ENCODE measurements at places on chromosomes 1 and 21.

DNA sequence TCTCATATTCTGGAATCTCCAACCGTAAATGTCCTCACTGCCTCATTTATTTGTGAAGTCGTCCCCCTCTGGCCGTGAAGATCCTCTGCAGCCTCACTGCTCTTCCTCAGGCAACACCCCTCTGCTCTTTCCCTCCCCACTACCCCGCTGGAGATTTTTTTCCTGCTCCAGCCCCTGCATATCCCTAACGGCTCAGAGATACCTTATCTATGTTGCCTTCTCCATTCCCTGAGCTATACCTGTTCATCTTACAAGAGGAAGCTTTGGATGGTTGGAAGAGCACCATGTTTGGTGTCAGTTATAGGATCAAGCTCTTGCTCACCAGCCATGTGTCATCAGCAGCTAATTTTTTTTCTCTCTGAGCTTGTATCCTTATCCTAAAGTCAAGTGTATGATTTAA lies 26.4 kb downstream of the LRRC8B start:
- DNase-seq: no peak

DNA sequence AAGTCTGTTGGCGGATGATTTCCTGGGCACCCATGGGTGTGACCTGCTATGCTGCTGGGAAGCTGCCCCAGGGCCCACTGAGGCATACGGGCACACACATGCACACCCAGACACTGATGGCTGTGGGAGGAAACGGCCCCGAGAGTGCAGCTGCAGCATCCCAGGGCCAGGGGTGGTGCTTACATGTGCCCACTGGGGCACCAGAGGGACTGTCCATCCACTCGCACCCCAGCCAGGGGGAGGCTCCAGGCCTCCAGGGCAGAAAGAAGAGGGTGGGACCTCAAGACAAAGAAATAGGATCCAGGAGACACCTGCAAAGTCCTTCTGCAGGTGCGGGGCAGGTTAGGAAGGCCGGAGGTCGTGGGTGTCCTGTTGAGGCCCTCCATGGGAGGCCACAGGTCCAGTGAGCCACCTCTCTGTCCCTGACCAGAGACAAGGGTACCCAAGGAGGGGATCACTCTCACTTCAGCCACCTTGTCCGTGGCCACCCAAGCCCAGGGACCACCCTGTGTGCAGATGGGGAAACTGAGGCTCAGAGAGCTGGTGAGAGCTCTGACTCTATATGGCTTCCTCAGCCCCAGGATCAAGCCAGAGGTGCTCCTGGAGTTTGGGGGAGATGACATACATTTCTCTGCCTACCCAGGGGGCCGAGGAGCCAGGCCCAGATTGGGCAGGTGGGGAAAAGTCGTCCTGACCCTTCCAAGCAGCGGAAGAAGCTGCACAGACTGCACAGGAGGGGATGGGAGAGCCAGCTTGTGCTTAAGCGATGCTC lies 57.1 kb downstream of the WNT9A start:
- DNase-seq: no peak

DNA sequence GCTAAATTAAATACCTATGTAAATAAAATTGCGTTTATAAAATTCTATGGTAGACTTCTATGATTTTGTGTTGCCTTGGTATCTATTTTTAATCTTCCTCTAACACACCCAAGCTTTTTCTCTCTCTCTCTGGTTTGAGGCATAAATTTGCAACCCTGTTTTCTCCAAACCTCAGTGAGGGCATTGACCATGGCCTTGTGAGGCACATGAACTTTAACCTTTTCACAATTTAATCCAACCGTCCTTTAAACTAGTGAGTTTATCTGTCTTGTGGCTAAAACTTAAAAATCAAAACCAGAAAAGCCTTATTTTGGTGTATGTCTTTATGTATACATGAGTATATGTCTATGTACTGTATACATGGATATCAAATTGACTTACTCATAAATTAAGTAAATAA lies 746.6 kb upstream of the B3GALT2 start:
- DNase-seq: no peak

- peak; percentile 29 for DNase-seq
Observed at GRCh38 chr1:178612261-178612660, 99.4 kb downstream of the TEX35 start.

GRCh38 chr1:92791487-92792066 lies 6.7 kb upstream of the EVI5 start:
- no peak for DNase-seq

DNA sequence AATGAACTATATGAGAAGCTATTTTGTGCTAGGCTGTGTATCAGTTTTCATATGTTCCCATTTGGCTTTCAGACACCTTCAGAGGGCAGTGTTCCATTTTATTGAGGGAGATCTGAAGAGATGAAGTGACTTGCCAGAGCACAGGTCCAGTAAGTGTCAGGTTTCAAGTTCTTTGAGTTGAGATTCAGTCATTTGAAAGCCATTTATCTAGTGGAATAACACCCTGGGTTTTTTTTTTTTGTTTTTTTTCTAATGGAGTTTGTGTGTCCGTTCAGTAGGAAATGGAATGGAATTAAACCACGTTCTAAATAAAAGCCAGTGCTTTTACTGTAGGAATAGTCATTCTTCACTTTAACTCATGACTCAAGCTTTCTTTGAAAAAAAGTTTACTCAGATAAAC lies 652.9 kb upstream of the USP24 start:
- no peak for DNase-seq

- no peak for DNase-seq
Observed at GRCh38 chr21:15191342-15191741, 126.5 kb upstream of the NRIP1 start.

DNA sequence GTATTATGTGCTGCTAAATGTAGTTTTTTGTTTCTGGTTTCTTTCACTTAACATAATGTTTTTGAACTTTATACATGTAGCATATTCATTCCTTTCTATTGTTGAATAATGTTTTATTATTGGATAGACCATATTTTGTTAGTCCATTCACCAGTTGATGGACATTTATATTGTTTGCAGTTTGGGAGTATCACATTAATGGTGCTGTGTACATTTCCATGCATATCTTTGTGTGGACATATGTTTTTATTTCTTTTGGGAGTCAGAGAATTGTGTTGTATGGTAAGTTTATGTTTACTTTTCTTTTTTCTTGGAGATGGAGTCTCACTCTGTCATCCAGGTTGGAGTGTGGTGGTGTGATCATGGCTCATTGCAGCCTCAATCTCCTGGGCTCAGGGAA lies 134.6 kb downstream of the MAST2 start:
- no peak for DNase-seq

GRCh38 chr1:182261655-182262054 lies 129.9 kb downstream of the GLUL start:
- DNase-seq: no peak

- no peak for DNase-seq
Observed at GRCh38 chr1:154583773-154584172, 16.2 kb downstream of the CHRNB2 start.

DNA sequence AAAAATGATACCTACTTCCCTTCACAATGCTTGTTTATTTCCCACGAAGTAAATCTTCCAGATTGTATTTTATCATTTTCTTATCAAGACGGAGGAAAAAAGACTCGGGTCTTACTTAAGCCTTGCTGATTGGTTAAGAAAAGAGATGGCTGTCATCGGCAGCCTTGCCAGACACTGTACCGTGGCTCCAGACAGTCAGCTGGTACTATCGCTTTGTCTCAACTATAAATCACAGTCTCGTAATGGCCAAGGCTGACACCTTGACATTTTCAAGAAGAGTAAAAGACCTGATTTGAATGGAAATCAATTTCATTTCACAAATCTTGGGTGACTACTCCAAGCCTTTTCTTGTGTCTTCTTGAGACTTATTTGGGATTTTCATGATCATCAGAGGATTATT lies 868.0 kb downstream of the USP25 start:
- DNase-seq: no peak

GRCh38 chr1:36223381-36223995 lies 755 bp upstream of the THRAP3 start:
- DNase-seq: no peak

DNA sequence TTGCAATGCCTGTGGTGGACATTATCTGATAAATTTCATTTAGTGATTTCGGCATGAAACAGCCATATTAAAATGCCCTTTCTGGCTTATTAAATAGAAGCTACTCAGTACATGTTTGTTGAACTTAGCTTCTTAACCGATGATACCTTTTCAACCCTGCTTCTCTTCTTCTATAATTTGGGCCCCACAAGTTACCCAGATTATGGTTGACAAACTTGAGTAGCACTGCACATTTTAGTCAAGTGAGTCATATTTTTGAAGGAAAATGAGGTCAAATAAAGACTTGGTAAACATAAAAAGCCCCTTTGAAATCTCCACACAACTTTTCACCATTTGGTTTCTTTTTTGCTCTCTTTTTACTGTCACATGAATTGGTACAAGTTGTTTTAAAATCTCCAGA lies 33.8 kb downstream of the GIPC2 start:
- no peak for DNase-seq

GRCh38 chr1:192639607-192640368 lies 3.8 kb downstream of the RGS13 start:
- DNase-seq: peak; percentile 13

DNA sequence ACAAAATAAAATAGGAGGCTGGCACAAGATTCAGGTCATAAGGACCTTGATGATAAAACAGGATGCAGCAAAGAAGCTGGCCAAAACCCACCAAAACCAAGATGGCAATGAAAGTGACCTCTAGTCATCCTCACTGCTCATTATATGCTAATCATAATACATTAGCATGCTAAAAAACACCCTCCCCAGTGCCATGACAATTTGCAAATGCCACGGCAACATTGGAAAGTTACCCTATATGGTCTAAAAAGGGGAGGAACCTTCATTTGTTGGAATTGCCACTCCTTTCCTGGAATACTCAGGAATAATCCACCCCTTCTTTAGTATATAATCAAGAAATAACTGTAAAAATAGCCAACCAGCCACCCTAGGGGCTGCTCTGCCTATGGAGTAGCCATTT lies 108.8 kb upstream of the GRIK1 start:
- DNase-seq: no peak

- no peak for DNase-seq
Observed at GRCh38 chr1:183937611-183938010, 99.9 kb downstream of the COLGALT2 start.

DNA sequence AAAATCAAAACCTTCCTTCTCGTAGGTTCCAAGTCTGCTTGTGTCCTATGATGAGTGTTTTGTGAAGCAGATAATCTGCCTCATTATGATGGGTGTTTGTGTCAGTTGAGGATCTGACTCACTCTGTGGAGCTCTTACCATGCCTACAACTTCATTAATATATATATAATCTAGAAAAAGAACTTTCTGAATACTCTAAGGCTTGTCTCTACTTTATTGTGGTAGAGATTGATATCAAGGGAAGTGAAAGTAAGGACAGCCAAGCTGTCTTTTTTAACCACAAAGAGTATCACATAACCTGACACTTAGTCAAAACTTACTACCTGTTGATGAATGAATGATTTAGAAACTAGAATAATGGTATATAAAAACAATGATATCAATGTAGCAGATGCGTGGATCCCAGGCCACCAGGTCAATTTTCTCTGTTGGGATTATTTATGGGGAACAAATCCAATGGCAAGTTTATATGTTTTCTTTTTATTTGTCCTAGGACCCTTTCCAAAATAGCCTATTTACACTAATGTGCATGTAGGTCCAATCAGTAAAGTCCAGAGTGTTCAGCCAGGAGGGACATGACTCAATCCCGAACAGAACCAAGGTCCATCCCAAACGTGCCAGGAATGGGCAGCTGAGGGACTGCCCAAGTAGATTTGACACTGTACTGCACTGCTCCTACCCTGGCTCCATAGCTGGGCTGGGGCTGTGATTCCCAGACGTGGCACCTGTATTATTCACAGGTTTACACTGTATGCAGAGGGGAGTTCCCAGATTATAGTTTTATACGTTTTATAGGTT lies 182.3 kb upstream of the GREM2 start:
- no peak for DNase-seq

GRCh38 chr1:237211031-237211430 lies 169.0 kb downstream of the RYR2 start:
- DNase-seq: no peak

DNA sequence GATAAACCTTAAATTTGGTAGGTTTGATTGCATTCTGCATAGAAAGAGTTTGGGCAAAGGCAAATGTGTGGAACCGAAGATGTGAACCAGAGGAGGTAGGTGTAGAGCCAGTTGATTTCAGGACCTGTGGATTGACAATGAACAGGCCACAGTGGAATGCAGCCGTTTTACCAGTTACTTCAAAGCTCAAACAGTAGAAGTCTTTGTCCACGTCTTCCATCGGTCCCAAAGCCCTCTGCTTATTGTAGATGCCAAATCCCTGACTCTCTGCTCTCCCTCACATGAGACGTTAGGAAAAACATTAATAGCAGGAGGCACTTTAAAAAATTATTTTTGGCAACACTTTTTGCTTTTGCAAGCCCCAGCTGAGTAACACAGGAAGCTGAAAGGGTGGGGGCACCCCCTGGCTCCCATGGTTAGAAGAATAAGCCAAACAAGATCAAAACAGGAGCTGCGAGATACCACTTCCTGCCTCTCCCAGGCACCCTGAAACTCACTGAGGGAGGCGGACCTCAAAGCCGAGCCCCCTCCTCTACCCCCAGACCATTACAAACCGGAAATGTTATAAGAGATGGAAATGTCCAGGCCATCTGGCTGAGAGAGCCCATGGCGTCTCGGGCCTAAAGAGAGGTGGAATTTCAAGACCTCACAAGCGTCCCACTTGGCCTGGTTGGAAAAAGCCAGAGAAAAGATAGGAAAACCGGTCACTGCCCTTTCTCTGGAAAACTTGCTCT lies 13.5 kb downstream of the TRAF3IP3 start:
- DNase-seq: peak; percentile 74

DNA sequence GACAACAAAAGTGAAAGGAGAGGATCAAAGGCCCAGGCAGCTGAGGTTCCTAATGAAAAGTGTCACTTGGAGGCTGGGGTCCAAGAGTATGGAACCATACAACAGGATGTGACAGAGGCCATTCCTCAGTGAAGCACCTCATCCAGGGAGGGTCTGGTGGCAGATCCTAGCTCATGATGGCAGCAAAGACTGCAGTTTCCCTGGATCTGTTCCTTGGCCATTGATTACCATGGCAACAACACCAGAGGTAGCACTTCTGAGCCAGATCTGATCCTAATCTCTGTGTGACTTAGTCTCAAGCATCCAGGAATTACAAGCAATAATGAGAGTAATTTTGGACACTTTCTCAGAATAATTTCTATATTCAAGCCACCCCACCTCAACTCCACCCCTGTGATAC lies 12.9 kb downstream of the FAM177B start:
- no peak for DNase-seq

GRCh38 chr1:4076346-4076745 lies 176.3 kb upstream of the C1orf174 start:
- no peak for DNase-seq

DNA sequence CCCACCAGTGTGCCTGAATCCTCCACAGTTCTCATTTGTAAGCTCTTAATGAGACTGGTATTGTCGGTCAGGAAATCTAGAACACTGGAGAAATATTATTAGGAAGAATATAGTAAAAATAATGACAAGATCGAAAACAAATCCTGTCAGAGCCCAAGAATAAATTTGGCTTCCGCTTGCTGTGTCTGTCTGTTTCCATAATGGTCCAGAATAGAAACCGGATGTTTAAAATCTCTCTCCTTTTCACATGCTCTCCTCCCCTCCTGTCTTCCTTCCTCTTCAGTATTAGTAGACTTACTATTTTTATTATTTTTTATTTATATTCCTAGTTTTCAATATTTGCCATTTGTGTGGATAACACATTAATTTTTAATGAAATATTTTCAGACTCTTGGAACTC lies 187.7 kb downstream of the SDCCAG8 start:
- DNase-seq: no peak

GRCh38 chr1:237112663-237113062 lies 70.7 kb downstream of the RYR2 start:
- no peak for DNase-seq
